Inflammatory macrophage treated with lipopolysaccharide for 4 hours (primary cell): ENCODE measurements at places on chromosomes 5 and 9.

GRCh38 chr9:91843623-91844148 lies 106.3 kb downstream of the ROR2 start:
- DNase-seq: no peak

- DNase-seq: no peak
These were observed 36.7 kb downstream of the GPR21 start for GRCh38 chr9:123070198-123070597.

DNA sequence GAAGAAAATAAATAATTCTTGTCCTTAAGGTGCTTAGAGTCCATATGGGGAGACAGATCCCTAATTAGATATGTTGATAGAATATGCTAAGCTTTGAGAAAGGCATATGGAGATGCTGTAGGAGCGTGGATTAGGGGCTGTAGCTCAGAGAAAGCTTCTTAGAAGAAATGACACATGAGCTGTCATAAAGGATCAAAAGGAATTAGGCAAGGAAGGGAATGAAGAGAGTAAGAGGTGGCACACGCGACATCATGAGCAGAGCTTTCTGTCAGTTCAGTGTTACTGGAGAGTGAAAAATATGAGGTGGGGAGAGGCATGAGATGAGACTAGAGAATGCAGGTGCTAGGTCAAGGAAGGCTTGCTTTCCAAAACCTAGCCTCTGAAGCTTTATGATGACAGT lies 118.6 kb downstream of the KIAA0825 start:
- DNase-seq: no peak

DNA sequence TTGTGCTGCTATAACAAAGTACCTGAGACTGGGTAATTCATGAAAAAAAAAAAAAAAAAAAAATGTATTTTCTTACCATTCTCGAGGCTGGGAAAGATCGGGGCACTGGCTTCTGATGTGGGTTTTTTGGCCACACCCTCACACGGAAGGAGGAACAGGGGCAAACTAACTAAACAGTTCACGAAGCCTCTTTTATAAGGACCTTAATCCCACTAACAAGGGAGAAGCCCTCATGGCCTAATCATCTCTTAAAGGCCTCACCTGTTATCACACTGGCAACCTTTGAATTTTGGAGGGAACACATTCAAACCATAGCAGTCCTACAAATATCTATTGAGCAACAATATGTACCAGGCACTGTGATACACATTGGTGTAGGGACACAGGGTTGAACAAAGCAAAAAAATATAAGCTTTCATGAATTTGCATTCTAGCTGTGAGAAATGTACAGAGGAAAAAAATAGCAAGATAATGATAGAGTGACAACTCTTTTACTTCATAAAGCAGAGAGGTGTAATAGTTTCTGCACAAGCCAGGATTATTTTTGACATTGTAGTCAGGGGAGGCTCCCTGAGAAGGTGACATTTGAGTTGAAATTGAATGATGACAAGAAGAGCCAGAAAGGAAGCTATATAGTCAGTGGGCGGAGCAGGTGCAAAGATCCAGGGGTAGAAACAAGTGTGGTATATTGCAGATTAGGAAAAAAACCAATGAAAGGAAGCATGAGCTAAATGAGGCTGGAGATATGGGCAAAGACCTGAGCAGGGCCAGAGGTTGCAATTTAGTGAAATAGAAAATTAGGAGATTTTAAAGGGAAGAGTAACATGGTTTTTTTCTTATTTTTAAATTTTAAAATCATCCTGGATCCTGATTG lies 68.1 kb upstream of the GRAMD2B start:
- DNase-seq: no peak
